Pulmonary artery endothelial cell (primary cell): ENCODE measurements at places on chromosomes 2 and 18. TPM values are rescaled to one million over a fixed set of nuclear protein-coding genes. Genes with fewer than 3 reads are reported as not detected.
A peak's percentile ranks its signal among the peaks of the same experiment; 100 is the strongest.

The CTLA4 gene
- total RNA-seq, result not detected in 2 replicates

The CD302 gene
- 7.5 and 11.6 TPM in 2 replicates for total RNA-seq

The FARP2 gene
- total RNA-seq, result 37.2 and 41.6 TPM in 2 replicates

The IHH gene
- total RNA-seq, result under 0.01 TPM in 1 of 2 replicates, not detected in the other

GRCh38 chr2:98869870-98870269, 66.2 kb downstream of the CRACDL start:
- DNase-seq, result no peak

DNA sequence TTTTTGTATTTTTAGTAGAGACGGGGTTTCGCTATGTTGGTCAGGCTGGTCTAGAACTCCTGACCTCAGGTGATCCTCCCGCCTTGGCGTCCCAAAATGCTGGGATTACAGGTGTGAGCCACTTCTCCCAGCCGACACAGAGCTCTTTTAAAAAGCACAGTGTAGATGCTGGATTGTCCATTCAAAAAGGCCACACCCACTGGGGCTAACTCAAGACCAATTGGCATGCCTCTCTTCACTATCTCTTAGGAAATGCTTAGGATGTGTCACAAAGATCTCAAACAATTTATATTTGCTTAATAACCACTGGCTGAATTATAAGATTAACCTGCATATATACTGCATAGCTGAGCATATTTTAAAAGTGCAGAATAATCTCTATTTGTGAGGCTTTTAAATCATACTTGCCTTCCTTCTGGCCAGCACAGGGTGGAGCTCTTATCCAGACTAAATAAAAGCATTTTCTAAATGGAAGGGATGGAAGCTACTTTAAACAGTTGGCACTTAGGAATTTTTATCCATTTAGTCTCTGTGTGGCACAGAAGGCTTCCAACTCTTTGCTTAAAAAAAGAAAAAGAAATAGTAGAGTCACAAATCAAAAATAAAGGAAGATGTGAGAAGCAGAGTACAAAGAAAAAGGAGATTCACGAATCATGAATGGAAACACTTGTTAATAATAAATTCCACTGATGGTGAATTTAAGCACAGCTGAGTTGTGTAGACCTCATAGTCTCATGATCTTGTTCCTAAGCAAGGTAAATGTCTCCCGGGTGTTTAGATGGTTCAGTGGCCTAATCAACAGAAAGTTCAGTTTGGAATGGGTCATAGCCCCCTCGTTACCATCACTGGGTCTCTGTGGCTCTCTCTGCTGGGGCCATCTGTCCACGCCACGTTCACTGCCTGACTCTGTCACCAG, 22.4 kb downstream of the CRYGD start:
- no peak for DNase-seq

DNA sequence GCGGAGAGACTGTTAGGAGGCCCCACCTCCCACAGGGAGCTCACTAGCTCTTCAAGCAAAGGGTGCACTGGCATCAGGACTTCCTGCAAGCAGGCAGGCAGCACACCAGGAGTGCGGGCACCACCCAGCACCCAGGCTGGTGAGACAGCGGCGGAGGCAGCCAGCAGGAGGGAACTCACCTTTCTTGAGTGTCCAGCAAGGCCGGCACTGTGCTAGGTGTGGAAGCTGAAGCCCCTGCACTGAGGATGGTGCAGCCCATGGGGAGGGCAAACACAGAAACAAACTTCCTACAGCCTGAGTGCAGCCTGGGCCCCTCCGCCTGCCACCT, 100.7 kb upstream of the ID2 start:
- no peak for DNase-seq

- peak; percentile 93 for DNase-seq
Observed at GRCh38 chr2:121649596-121650314, 493 bp upstream of the CLASP1 start.

DNA sequence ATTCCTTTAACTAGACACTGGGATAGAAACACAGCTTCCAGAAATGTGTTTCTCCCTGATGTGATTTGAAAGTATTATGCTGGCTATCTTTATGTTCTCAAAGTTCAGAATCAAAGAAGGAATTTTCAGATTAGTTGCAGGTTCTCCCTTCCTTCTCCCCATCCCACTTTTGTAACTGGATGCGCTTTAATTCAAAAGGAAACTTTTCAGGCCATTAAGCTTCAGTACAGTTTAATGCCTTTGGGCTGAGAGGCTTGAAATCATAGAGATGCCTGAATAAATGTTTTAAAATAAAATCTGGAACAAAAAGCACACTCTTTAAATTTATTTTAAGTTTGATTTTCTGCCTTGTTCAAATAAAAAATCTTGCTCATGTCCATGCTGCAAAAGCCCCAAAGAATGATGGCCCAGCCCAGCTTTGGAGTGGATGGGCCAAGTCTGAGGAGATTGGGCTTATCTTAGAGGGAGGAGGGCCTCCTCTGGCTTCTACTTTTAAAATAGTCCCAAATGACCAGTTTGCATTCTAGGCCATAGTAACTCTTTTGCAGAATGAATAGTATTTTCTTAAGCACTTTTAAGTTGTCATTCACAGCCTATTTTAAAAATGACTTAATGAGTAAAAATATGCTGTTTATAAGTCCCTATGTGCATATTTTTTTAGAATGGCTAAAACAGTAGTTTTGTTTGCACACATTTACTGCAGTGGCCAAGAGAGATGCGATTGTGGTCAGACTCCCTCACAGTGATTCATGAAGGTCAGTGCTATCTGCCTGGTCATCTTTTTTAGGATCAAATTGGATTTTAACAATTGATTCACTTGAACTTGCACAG, 129.2 kb downstream of the MTX2 start:
- DNase-seq, result no peak

DNA sequence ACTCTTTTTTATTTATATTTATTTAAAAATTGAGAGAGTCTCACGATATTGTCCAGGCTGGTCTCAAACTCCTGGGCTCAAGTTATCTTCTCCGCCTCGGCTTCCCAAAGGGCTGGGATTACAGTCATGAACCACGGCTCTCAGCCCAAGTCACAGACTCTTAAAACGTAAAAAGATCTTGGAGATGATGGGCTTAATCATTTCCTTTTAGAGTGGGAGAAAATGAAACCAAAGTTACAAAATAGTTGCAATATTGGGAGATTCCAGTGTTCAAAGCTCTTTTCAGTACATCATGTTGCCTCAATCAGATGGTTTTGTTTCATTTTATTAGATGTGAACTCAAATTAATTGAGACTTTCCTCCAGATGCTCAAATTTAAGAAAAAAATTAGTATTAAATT, 151.4 kb upstream of the XPO1 start:
- DNase-seq, result no peak

DNA sequence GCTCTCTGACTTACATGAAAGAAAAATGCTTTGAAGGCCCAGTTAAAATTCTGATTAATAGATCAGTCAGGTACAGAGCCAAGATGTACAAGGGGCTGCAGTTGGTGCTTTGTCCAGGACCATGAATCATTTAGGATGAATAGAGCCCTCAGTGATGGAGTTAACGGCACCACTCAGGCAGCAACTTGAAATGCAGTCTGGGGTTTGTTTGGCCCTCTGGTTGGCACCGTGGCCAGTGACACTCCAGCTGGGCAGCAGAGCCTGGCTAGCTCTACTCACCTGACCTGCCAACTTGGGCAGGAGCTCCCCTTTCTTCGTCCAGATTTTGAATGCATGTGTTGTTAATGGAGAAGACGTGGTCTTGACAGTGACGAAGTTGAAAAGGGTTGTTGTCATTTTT, 493.0 kb upstream of the ACVR2A start:
- DNase-seq, result no peak

DNA sequence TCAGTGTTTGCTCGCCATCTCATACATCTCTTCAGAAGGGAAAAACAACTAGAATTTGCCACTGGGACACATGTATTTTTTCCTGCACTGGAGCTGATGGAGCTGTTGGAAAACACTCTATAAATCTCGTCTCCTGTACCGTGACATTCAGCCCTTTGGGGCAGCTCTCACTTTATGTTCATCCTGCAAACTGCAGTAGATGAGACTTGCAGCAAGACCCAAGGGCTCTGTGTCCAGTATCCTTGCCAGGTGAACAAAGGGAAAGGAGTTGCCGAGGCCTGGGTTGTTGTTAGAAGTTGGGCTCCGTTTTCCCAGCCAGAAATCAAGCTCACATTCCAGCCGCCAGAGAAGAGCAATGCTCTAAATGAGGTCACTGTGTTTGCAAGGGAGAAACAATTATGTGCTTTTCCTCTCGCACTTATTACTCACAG, 285.1 kb downstream of the SLC4A3 start:
- DNase-seq, result no peak

GRCh38 chr18:65990944-65991708, 240.3 kb downstream of the CDH7 start:
- DNase-seq, result no peak

DNA sequence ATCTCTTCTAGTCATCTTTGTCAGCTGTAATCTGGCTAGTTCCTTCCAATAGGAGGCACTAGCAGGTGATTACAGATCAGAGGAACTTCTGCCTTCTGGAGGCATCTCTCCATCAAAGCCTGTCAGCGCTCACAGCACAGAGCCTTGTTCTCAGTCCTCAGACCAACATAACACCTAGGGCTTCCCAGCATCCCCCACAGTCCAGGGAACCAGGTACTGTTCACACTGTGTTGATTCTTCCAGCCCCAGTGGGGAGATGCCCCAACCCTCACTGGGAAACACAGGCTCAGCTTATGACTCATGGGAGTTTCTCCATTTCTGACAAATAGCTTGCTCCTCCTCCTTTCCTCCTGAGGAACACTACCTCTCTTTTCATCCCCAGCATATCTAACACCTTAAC, 601.7 kb downstream of the CBLN2 start:
- no peak for DNase-seq
